ENCODE measurements at places on chromosomes 16 and 17.

- DNase-seq, result no peak
Measured at GRCh38 chr16:77116856-77117255, 74.1 kb upstream of the MON1B start.

- no peak for DNase-seq
Measured at GRCh38 chr17:75241996-75242460, 19.4 kb downstream of the GGA3 start.

- DNase-seq, result no peak
Measured at GRCh38 chr17:35104844-35105450, 14.7 kb downstream of the RAD51D start.

DNA sequence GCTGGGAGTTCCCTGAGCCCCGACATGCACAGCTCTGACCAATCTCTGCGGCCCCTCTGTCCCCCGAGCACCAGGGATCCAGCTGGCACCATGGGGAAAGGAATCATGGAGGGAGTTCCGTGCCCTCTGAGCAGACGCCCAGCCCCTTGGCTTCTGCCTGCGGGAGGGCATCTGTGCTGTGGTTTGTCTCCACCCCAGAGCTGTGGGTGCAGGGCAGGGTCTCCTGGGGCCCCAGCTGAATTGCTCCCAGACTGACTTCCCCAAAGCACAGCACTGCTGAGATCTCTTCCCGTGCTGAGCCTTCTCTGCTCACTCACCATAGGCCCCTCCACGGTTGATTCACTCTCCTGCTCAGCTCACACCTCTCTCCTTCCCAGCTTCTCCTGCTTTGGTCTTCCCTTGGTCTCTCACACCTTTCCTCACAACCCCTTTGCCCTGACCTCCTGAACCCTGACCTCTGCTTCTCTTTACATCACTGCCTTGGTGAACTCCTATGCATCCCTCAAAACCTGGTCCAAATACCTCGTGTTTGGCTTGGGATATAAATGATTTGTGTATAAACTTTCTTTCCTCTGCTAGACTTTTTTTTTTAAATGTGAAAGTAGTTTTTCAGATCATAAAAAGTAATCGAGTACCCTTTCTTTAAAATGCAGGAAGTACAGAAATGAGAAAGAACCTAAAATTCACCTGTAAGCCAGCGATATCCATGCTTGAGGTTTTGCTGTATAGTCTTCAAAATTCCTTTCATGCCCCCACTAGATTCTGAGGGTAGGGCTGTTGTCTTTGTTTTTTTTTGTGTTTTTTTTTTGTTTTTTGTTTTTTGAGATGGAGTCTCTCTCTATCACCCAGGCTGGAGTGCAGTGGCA is 265.3 kb downstream of the SEC14L1 start:
- DNase-seq, result no peak

- DNase-seq, result no peak
Measured at GRCh38 chr16:3819746-3820724, 60.5 kb downstream of the CREBBP start.

GRCh38 chr16:28156056-28156680 is 55.6 kb downstream of the XPO6 start:
- no peak for DNase-seq

DNA sequence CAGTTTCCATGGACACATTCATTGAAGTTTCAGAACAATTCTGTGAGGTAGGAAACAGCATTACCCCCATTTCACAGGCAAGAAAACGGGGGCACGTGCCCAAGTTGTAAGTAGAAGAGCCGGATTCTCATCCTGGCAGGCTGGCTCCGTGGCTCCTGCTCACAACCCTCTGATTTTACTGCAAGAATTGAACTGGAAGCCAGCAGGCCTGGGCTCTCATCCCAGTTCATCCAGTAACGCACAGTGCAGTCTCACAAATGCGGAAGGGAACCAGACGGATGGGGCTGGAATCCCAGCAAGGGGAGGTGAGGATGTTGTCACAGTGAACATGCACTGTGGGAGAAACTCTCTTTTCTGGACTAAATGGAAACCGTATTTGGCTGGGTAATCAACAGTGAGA is 40.7 kb upstream of the DOC2B start:
- DNase-seq, result no peak
